ENCODE measurements at places on chromosomes 2 and 18.

DNA sequence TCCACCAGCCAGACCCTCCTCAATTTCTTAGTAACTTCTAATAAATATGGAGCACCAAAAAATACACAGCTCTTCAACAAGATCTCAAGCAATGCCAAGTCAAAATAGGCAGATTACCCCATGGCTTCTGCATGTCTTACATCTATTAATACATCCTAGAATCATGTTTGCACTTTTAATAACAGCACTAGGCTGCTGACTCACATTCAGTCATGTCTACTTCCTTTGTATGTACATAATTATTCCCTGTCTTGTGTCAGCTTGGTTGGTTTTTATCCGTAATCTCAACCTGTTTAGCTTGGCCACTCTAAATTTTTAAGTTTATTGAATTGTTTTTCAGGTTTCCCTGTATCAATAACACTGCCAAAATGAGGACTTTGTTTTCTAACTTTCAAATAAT lies 420.1 kb upstream of the ACVR2A start:
- no peak for DNase-seq

DNA sequence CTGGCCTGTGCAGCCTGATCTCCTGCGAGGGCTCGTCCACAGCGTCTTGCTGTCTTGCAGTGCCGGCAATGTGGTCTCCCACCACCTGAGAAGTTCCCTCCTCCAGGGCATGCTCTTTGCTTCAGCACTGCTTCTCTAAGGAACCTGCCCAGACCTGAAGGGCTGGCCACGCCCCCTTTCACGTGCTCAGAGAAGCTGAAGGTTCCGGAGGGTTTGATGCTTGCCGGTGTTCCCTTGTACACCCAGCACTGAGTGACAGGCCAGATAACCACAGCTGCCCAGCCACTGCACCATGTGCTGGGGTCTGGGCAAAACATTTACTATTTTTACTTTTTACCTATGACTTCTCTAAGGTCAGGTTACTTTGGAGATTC lies 1.7 kb upstream of the POLR2D start:
- DNase-seq: no peak

DNA sequence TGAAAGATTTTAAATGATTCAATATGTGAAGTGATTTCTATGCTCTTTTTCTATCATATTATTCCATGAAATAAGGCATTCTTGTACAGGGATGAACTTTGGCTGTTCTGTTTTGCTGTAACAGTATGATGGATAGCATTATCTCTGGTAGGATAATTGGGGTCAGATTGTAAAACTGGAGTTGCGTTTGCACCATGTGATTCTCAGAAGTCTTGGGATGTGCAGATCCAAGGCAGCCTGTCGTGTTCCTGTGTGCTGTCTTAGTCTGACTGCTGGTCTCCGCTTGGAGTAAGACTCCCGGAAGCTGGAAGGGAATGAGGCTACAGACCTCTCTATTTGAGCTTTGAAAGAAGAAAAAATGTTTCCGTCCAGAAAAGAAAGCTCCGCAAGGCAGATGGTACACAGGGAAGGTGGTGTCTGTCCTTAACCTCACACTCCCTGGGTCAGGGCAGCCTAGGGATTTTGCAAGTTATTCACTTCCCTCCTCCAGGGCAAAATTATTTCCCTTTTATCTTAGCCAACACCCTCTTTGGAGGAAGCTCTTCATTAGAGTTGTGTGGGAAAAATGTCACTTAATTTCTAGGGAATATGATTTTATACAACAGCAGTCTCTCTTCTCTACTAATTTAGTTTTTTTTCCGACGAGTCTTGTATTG lies 250.6 kb downstream of the PTPRM start:
- DNase-seq: peak; percentile 24

- DNase-seq: no peak
Measured at GRCh38 chr2:186992597-186992996, 143.6 kb upstream of the ZSWIM2 start.

GRCh38 chr2:65602603-65603235 lies 170.3 kb upstream of the SPRED2 start:
- no peak for DNase-seq

DNA sequence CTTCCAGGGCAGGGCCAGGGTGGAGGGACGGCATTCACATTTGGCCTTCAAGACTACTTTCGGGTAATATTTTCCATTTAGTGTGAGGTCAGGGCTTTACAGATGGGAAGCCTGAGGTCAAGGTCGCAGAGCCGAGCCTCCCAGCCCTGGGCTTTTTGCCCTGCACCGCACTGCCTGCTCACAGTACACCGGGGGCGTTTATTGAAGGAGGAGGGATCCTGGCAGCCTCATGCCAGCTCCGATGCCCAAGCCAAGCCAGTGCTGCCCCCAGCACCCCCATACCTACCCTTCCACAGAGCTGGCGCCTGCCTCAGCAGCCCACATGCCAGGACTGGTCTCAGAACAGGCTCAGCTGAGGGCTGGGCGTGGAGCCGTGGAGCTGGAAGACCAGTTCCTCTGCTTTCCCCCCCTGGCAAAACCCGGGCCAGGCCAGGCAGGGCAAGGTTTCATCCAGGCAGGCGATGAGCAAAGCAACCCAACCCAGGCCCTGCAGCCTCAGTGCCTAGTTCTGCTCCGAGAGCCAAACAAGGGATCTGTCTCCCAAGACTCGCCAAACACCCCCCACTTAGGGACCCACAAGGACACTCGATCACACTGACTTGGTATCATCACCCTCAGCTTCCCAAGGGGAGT lies 11.9 kb downstream of the SDC1 start:
- DNase-seq: no peak

DNA sequence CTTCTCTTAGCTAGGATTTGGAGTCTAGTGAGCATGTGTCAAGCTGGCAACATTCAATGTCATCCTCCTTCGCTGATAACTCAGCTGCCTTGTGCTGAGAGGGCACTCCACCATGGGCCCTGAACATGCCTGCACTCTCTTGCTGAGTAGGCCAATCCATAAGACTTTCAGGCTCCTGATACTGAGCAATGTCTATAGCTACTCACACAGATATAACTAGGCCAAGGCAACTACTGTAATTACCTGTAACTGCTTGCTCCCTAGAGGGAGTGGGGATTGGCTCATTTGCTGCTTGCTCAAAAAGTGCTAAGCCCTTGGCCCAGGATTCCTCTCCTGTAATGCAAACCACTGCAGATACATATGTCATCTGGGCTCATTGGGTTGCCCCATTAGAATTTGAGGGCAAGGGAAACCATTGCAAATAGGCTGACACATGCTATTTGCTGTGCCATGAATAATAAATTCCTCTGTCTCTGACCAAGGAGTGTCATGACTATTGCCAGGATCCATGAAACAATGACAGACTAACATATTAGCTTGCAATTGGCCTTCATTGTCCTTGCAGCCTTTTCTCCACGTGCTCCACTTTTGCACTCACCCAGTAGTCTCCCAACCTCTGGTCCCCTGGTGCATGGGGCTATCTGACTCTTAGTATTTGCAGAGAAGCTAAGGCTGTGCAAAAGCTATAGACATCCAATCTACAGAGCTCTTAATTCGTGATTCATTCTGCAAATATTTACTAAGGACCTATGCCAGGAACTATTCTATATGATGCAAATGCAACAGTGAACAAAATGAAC lies 36.9 kb upstream of the BMPR2 start:
- DNase-seq: peak; percentile 88

DNA sequence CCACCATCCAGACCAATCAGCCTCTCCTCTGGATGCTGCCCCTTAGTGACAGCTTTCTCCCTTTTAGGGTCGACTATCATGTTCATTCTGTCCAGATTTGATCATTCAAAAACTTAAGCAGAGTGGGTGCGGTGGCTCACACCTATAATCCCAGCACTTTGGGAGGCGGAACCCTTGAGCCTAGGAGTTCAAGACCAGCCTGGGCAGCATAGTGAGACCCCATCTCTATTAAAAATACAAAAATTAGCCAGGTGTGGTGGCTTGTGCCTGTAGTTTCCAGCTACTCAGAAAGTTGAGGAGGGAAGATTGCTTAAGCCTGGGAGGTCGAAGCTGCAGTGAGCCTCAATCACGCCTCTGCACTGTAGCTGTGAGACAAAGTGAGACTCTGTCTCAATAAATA lies 68.3 kb upstream of the ZCCHC2 start:
- no peak for DNase-seq

GRCh38 chr2:117738991-117739839 lies 75.3 kb upstream of the DDX18 start:
- DNase-seq: no peak

DNA sequence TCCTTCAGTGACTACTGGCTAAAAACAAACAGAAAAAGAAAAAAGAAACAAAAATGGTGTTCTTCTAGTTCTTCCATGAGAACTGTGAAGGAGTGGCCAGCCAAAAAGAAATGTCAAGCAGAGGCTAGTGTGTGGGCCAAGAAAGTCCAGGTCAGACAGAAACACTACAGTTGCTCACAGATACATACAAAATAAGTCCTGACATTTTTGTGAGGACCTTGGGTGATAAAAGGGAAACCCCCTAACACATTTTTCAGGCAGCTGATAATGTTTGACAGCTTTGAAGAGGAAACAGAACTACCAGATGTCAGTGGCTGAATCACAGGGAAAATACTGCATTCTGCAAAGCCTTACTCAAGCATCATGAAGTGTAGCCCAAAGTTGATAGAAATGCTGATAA lies 28.1 kb downstream of the ARHGAP25 start:
- DNase-seq: no peak

GRCh38 chr2:172597176-172597842 lies 41.4 kb downstream of the PDK1 start:
- DNase-seq: no peak

DNA sequence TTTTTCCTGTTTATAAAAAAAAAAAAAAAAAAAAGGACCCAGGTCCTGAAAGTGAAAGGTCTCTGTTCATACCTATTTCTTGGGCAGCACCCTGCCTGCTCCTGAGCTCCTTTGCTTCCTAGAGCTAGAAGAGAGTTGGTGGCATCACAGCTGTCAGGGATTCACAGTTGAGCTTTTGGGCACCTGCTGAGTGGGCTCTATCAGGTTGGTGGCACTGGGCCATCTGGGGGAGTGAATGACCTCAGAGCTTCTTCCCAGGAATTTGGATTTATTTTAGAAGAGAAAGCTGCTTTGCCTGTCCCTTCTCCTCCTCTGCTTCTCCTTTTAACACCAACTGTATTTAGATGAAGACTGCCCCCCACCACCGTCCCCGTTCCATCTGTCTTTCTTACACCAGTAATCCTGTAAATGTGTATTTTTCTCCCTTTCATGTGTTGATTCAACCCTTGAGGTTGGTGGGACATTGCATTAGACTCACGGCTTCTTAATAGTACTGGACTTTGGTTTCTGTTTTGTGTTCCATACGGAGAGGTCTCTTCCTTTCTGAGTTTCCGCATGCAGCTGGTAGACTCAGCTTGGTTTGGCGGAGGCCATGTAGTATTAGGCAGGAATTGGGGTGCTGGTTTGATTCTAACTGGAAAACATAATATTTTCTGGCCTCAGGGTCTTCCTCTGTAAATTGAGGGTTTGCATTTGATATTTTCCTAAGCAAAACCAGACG lies 7.6 kb upstream of the MGAT5 start:
- no peak for DNase-seq

DNA sequence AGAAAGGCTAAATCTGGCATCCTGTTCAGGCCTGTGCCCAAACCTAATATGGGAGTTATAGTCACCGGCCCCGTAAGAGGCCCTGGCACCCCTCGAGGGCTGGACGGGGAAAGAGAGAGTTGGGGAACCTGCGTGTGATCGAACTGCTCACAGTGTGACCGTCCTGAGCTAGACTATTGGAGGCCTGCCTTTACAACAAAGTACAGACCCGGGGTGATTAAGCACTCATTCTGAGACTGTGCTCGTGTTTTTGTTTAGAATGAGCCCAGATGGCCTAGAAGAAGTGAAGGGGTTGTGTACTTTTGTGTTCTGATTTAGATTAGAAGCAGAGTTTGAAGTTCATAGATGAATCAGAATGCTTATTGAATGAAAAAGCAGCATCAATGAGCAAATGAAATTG lies 115.3 kb downstream of the ACOXL start:
- DNase-seq: no peak

- DNase-seq: no peak
Measured at GRCh38 chr2:69796174-69796573, 33.3 kb upstream of the GMCL1 start.

DNA sequence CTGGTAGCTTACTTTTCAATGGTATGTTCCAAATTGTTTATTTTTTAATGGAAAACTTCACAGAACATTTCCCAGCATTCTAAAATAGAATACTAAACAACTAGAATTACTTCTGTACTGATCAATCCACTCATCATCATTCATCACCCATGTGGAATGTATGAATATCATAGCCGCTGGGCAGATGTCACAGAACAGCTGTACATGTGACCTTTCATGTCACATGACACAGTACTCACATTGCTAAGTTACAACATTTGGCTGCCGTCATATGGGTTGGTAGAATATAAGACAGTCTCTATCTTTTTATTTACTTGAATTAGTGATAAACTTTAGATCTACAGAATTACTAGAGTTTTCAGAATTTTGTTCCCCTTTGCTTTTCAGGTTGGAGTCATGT lies 387.6 kb downstream of the ZEB2 start:
- peak; percentile 27 for DNase-seq

GRCh38 chr2:95372216-95372829 lies 30.2 kb upstream of the FAHD2A start:
- DNase-seq: no peak

GRCh38 chr2:97617911-97618310 lies 28.0 kb upstream of the COX5B start:
- no peak for DNase-seq

DNA sequence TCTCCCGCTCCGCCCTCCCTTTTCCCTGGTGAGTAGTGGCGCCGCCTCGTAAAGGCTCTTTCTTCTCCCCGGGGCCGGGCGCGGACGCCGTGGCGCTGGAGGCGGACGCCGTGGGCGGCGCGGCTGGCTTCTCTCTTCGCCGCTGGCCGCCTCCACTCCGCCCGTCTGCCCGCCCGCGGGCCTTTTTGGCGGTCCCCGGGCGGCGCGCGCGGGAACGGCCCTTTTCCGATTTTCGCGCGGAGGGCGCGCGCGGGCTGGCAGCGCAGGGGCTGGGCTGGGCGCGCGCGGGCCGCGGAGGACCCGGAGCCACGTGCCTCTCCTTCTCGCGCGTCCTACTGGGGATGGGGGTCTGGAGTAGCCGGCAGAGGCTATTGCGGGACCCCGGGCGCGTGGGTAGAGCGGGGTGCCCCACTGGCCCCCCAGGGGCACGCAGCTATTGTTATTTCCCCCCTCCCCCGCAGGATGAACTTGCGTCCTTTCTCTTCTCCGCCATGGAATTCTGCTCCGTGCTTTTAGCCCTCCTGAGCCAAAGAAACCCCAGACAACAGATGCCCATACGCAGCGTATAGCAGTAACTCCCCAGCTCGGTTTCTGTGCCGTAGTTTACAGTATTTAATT lies 472 bp downstream of the SLC20A1 start:
- DNase-seq: no peak

- DNase-seq: peak; percentile 78
Measured at GRCh38 chr18:47968006-47968676, 37.7 kb upstream of the SMAD2 start.

GRCh38 chr18:23918395-23919032 lies 96.0 kb upstream of the TTC39C start:
- peak; percentile 64 for DNase-seq

DNA sequence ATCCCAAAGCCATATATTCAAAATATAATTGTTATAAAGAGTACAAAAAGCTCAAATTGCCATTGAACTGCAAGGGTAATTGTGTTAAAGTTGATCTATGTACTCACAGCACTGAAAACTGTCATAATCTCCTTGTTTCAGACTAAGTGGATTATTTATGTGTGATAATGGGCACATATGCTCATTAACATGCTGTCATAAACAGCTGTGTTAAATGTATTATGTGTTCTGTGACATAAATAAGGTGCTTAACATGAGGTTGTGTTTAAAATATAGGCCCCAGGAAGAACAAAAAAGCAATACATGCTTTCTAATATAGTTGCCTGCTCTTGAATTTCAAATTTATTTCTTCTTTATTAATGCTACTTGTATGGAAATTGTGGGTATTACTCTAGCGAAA lies 409.5 kb downstream of the DCC start:
- DNase-seq: no peak
